ENCODE measurements at places on chromosomes 16 and 17.

- ATAC-seq = no peak
These were observed 418.5 kb upstream of the CDH5 start for GRCh38 chr16:65947951-65948350.

- no peak for ATAC-seq
These were observed 8.7 kb upstream of the ZNF469 start for GRCh38 chr16:88373927-88374492.

GRCh38 chr17:35867574-35867973, 1.1 kb downstream of the HEATR9 start:
- ATAC-seq = no peak

DNA sequence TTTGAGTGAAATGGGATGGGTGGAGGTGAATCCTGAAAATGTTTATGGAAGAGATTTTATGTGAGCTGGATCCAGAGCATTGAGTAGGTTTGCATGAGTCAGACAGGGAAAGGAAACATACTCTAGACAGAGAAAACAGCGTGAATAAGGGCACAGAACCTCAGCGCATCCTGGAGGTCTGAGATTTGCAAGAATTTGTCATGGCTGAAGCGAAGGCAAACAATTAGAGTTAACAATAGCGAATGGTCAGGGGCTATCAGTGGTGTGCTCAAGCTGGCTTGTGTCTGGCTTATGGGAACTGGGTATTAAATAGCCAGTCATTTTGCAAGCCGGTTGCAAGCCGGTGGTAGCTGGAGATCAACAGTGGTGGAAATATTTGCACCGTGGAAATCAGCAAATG, 36.4 kb downstream of the MAP2K6 start:
- ATAC-seq = no peak

DNA sequence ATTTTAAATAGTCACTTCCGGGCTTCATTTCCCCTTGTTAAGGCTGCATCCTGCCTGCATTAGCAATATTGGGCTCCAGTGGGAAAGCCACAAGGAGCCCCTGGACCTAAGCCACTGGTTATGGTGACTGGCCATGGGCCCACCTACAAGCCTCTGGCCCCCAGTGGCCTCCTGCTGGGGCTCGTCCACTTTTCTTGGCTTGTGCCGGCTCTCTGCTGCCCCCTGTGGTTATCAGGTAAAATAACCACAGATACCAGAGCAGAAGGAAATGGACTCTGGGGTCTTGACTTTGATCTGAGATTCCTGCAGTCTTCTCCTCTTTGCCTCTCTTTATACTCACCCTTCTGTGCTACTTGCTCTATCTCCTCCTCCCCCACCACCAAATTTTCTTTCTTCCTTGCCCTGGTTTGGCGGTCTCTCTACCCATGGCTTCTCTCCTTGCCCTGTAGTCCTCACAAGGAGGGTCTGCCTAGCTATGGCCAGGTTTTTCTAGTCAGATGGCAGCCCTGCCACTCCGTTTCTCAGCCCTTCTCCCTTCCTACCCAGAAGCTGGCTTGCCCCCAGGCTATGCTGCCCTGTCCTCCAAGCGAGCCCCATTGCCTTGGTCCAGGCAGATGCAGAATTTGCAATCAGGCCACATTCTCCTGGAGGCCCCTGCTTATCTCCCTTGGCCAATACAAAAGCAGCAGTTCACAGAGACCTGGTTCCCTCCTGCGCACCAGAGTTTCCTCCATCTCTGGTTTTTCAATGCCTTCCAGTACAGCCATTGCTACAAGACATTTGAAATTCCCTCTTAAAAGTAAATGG, 82.9 kb upstream of the RCVRN start:
- ATAC-seq = peak; percentile 34

DNA sequence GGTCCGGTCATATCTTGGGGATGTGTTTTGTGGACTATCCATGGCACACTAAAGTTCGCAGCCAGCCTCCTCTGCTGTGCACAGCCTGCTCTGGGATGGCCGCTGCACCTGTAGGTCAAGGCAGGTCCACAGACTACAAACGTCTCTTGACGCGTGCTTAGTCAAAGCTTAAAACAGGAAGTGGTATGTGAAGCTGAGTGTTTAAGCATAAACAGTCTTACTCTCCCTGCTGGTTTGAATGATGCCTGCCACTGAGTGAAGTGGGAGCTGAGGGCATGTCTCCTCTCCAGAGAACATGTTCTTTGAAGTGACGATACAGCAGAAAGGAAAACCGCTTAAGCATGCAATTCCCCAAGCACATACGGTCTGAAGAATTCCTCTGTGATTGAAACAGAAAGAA, 365.6 kb downstream of the SLC39A11 start:
- no peak for ATAC-seq

Measured in SK-N-SH treated with all-trans-retinoic acid at 6 μM for 48 hours (cell line).